Daoy (cell line): ENCODE measurements at places on chromosomes 11 and 22. TPM values are rescaled to one million over a fixed set of nuclear protein-coding genes. Genes with fewer than 3 reads are reported as not detected.

MAML2 gene
- total RNA-seq = 6.2 and 6.6 TPM in 2 replicates

DNA sequence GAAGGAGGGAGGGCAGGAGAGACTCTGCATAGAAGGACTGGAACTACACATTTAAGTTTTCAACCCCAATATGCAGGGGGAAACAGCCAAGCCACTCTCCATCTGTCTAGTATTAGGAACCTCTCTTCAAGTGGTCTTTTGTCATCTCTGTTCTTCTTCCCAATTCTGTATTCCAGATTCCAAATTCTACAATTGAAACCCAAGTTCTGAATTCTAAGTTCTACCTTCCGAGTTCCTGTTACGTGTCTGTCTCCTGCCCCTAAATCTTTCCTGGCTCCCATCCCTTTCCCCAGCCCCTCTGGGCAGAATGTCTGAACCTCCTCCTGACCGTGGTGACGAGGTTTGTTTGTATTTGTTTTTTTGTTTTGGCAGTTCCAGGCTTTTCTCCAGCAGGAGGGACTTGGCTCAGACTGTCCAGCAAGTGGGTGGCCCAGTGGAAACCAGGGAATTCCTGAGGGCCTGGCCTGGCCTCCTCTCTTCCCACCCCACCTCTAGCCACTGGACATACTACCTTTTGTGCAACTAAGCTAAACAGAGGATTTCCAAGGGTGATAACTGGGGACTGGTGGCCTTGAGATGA, 1.6 kb upstream of the THOC5 start:
- DNase-seq = no peak

GRCh38 chr11:109733245-109733644, 311.3 kb downstream of the C11orf87 start:
- no peak for DNase-seq

DNA sequence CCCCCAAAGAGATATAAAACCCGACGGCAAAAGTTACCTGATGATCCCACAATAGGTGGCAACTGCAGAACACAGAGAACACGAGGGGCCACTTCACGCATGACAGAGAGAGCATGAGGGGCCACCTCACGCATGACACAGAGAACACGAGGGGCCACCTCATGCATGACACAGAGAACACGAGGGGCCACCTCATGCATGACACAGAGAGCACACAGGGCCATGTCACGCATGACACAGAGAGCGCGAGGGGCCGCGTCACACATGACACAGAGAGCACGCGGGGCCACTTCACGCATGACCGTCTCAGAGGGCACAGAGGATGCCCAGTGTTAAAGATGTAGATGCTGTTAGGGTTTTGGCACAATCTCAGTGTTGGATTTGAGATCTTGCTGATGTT, 1359.5 kb downstream of the TBC1D22A start:
- no peak for DNase-seq

DNA sequence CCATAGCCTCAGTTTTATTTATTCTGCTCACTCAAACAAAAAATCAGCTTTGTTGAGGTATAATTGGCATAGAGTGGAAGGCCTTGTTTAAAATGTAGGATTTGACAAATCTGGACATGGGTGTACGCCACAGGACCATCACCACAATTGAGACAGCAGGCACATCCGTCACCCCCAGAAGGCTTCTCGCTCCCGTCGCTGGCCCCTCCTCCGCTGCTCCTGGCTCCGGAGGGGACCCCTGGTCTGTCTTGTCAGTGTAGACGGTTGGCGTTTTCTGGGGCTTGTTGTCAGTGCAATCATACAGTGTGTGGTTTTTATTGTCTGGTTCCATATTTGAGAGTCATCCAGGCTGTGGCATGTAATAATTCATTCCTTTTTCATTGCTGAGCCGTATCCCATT, 97.6 kb downstream of the KCNQ1 start:
- DNase-seq = no peak

- DNase-seq = no peak
These were observed 13.4 kb upstream of the B3GAT1 start for GRCh38 chr11:134425413-134425812.

DNA sequence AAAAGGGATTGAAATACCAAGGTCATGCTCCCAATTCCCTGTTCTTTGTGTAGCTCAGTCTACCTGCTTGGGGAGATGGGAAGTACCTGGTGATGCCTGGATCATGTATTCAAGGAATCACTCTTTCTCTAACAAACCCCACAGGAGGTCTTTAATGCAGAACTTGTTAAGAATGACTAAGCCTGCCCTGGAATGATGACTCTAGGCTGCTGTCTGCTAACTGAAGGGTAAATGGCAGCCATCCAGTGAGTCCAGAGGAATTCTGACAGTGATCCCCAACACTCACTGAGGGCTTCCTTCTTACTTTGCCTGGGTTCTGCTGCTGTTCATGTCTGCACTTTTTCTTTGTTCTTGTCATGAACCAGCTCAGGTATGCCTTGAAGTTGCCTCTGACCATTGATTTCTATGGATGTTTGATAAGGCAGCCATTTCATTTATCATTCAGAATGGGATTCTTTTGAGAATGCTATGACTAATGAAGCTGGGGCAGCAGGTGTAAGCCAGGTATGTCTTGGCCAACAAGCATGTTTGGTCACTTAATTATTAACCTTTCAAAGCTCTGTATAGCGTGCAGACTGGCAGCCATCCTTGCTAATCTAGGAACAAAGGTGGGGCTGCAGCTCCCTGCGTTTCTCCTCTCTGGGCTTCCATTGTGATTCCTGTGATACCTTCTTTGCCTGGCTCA, 11.4 kb downstream of the PRSS23 start:
- DNase-seq = peak; percentile 79

DNA sequence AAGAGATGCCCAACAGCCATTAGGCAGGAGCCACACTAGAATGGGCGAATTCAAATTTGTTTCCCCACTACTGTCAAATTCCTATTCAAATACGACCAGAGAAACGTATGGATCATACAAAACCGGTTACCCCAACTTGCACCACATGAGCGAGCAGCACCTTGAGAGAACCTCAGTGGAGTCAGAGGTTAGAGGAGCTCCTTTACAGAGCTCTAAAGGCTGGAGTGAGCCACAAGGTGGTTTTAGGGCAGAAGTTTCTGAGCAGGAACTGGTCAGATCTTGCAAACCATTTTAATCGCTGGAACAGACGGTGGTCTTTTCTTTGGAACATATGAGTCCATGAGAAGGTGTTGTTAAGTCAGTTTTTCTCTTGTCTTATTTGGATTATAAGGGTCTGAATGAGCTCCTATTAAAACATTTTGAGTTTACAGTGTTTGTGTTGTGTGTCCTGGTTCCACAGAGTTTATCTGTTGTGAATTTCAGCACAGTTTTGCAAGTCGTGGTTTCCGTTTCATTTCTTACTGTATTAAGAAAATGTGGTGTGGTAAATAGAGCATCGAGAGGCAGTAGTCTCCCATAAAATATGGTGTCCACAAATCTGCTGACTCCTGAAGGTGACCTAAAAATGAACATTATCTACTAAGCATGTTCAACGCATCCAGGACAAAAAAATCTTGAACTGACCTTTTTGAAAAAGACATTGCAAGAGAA, 471.7 kb downstream of the NTM start:
- DNase-seq = no peak

DNA sequence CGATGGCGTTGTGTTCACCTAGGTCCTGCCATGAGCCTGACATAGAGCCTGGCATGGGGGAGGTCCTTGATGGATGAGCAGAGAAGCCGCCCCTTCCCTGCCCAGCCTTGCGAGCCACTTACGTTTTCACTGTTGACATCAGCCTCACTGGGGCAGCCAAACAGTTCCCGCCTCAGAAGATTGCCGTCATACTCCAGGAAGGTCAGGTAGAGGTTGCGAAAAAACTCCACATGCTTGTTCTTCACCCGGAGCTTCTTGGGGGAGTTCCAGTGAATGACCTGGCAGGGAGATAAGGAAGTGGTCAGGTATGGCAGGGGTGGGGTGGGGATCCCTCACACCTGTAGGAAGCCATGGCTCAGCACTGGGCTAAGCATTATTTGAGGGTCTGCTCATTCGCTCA, 279.3 kb upstream of the SYN3 start:
- no peak for DNase-seq

- no peak for DNase-seq
These were observed 2.3 kb upstream of the IRF7 start for GRCh38 chr11:617912-618682.

SLC37A2 gene
- 4.1 and 4.2 TPM in 2 replicates for total RNA-seq

MAPK8IP2 gene
- 3.7 and 4.4 TPM in 2 replicates for total RNA-seq

DNA sequence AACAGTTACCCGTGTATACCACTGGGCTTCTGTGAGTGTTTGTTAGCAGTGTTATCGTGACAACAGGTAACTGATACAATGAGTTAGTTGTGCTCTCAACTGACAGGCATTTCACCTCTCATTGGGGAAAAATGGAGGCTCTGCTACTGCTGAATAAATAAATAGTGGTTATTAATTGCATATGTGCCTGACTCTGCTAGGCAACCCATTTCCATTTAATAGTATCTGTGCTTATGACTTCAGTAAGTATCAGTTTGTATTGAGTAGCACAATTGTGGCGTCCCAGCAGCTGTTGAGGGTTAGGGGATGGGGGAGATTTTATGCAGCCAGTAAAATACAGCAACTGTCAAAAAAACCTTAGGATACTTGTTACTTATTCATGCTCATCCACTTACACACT, 123.4 kb upstream of the SEZ6L start:
- no peak for DNase-seq

PPP1CA gene
- total RNA-seq = 220 and 273 TPM in 2 replicates

MS4A4A gene
- total RNA-seq = not detected in 2 replicates

CDON gene
- 2.1 and 2.8 TPM in 2 replicates for total RNA-seq

ANO3 gene
- not detected in 2 replicates for total RNA-seq

DNA sequence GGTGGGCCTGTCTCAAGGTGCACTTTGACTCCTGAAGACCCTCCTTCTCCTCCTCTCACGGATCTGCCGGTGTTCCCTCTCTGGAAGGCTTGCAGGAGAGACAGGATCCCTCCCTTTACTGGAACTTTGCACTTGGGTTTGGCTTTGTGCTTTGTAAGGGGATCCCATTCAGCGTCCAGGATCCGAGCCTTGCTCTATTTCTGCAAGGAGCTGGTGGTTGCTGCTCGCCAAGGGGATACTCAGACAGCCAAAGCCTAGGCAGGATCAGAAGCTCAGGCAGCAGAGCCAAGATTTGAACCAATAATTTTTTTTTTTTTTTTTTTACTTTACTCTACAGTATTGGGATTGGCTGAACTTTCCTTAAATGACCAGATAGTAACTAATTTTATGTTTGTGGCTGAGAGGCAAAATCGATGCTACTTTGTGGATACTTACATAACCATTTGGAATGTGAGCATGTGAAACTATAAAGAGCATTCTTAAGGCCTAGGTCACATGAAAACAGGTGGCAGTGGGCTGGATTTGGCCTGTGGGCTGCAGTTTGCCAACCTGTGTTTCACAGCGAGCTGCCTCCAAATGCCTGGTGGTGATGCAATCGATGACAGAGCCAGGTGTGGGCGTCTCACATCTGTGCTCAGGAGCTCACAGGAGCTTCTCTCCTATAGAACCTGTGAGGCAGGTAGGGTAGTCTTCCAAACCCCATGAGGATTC, 25.2 kb downstream of the BCR start:
- DNase-seq = no peak
